ENCODE measurements at places on chromosomes 11 and 22. TPM values are rescaled to one million over a fixed set of nuclear protein-coding genes. Genes with fewer than 3 reads are reported as not detected.

DNA sequence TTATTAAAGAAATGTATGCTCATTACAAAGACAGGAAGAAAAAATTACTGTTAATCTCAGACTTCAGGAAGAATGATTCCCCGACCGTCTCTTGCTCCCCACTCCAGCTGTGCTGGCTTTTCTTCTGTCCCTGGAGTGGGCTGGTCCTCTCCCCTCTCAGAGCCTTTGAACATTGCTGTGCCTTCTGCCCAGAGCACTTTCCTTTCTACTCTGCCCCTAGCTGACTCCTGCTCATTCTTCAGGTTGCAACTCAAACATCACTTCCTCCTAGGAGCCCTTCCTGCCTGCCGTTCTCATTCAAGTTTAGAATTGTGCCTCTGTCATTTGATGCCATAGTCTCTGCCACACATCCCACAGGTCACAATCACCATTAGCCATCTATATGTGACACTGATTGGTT, 329.5 kb downstream of the MIAT start:
- DNase-seq: no peak

Gene ACTN3
- 0.13 TPM for total RNA-seq

Gene ILK
- 204 TPM for total RNA-seq

Gene SCN4B
- total RNA-seq: 0.33 TPM

Gene MMP1
- 0.15 TPM for total RNA-seq
